ENCODE measurements at places on chromosomes 4 and X.

- no peak for DNase-seq
Measured at GRCh38 chr4:55351824-55352223, 5.8 kb downstream of the SRD5A3 start.

- DNase-seq, result no peak
Measured at GRCh38 chr4:153222707-153223426, 18.6 kb downstream of the TRIM2 start.

- DNase-seq, result no peak
Measured at GRCh38 chr4:17694552-17694951, 80.1 kb downstream of the MED28 start.

- no peak for DNase-seq
Measured at GRCh38 chrX:53116101-53116500, 22.2 kb downstream of the KANTR start.

GRCh38 chrX:118499295-118499694 is 3.7 kb downstream of the DOCK11 start:
- DNase-seq, result no peak

GRCh38 chr4:162059656-162060055 is 104.1 kb downstream of the FSTL5 start:
- DNase-seq, result no peak
